ENCODE measurements at places on chromosomes 5 and 9.

DNA sequence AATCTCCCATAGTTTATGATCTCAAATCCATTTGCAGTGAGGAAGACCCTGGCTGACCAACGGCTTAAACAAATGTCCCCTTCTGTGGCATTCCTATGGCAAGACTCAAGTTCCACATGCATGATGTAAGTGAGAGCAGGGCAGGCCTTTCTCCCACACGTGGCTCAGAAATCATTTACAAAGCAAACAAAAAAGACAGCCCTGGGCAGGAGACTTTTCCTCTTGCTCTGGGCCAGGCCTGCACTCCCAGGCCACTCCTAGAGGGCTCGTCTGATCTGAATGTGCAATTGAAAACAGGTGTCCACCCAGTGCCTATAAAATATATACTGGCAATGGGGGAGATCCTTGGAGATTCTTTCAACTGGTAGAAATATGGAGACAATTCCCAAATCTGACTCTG is 123.1 kb downstream of the DMRT2 start:
- DNase-seq, result no peak

DNA sequence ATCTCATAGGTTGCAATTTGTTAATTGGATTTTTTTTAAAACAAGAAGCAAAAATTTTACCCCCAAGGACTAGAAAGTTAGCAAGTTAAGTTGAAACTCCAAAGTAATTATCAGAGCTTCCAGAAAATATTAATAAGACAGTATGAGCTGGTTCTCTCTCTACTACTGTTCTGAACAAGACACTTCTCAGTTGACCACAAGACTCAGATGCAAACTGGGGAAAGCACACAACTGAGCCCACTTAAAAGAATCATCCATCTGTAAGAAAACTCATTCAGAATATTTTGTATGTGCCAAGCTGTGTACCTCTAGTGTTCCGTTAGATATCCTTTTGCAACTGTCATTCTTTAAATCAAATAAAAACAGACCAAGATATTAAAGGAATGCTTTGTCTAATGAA is 60.0 kb downstream of the MAP1B start:
- DNase-seq, result no peak

- no peak for DNase-seq
These were observed 17.0 kb downstream of the MARCHF3 start for GRCh38 chr5:127013407-127013806.

- DNase-seq, result no peak
These were observed 477.3 kb downstream of the ISL1 start for GRCh38 chr5:51860532-51861018.

DNA sequence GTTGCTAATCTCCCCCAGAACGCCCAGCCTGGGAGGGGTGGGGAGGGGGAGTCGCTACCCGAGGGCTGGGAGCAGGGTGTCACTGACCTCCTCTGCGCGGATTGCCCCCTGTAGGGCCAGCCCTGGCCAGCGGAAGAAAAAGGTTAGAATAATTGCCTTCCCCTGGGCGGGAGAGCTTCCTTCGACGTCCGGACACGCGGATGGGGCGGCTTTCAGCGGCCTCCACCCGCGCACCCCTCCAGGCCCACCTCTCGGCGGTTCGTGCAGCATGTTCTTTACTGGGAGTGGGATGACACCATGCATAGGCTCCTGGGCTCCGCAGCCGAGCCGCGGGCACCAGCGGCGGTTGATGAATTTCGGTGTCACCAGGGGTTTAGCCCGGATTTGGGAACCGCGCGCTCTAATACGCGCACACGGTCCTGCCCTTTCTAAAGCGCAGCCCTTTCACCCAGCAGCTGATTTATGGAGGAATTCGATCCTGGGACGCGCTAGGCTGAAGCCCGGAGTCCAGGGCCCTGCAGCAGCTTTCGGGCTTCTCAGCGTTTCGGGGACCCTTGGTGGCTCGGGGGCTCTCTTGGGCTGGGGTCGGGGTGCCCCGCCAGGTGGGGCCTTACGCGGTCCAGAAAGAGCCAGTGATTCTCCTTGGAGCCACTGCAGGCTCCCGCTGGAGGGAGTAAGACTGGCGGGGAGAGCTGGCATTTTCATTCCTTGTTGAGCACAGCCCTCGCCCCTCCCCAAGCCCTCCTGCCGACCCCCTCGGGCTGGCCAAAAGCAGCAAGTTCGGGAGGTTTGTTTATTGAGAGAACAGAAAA is 10.1 kb downstream of the LMX1B start:
- no peak for DNase-seq

DNA sequence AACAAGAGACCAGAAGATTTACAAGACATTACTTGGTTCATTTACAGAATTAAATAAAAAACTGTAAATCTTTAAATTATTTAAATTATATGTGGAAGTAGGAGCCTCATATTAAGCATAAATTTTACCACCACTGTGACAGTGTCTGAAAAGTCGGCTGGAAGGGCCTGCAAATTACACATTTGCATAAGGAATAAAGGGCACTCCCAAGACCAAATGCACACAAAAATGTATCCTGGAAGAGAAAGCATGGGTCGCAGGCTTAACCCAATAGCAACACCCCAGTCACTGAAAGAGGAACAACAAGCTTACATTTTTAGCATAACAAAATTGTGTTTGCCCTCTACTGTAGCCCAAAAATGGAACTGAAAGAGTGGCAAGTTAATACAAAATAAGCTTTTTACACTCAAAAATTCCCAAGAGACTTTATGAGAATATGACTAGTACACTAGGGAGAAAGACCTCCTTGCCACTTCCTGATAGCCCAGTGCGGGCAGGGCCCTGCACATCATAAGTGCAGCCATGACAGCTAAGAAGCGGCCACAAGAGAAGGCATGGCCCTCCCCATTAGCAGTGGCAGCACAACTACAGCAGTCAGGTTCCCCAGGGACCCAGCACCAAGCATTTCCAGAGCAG is 482.0 kb downstream of the DTWD2 start:
- DNase-seq, result no peak

- no peak for DNase-seq
These were observed 30.6 kb downstream of the ZNF169 start for GRCh38 chr9:94289691-94290090.

DNA sequence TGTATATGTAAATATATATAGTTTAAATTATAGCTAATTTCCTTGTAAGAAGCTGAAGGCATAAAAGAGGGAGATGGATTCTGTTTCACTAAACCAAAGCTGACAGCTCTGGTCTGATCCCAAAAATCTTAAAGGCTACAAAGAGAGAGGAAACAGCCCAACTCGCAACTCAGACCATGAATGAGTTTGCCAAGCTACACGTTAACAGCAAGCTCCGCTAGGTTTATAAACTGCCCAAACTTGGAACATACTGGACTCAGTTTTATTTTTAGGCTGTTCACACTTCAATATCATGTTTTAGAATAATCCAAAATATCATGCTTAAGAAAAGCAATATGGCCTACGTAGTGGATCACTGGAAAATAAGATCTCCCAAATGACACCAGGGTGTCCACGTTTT is 318.3 kb upstream of the RPS23 start:
- no peak for DNase-seq

DNA sequence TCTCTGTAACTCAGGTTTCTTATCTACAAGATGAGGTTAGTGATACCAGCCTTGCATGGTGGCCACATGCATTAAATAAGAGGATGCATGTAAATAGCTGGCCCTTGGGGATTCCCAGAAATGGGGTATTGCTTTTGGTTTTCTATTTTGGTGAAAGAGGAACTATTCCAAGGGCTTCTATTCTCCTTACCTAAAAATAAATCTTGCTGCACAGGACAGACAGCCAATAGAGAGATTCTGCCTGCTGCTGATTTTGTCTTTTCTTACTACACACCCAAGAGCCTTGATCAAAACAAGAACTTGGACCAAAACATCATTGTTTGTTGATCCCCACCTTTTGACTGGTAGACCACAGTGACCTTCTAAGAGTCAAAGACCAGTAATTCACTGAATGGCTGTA is 161.8 kb downstream of the PJA2 start:
- no peak for DNase-seq
